ENCODE measurements at places on chromosomes 5 and 9. TPM values are rescaled to one million over a fixed set of nuclear protein-coding genes. Genes with fewer than 3 reads are reported as not detected.

DNA sequence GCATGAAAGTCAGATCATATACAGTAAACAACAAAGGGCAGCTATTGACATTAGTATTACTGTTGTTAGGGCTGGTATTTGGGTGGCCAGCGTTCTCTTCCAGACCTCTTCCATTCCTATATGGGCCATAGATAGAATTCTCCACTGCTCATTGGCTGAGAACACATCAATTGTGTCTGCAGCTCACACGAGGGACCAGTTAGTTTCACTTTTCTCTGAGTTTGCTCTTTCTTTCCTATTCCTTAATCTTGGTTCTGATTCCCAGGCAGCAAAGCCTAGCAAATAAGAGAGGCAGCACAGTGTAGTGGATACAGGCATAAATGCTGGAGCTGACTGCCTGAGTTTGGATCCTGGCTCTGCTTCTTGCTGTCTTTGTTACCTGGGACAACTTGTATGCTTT lies 476.4 kb downstream of the SPOCK1 start:
- peak; percentile 28 for DNase-seq

The UTP15 gene
- 16.6 TPM for total RNA-seq

- DNase-seq = no peak
Measured at GRCh38 chr9:111431684-111432083, 52.5 kb downstream of the ECPAS start.

The DNM1 gene
- 14.0 TPM for total RNA-seq

DNA sequence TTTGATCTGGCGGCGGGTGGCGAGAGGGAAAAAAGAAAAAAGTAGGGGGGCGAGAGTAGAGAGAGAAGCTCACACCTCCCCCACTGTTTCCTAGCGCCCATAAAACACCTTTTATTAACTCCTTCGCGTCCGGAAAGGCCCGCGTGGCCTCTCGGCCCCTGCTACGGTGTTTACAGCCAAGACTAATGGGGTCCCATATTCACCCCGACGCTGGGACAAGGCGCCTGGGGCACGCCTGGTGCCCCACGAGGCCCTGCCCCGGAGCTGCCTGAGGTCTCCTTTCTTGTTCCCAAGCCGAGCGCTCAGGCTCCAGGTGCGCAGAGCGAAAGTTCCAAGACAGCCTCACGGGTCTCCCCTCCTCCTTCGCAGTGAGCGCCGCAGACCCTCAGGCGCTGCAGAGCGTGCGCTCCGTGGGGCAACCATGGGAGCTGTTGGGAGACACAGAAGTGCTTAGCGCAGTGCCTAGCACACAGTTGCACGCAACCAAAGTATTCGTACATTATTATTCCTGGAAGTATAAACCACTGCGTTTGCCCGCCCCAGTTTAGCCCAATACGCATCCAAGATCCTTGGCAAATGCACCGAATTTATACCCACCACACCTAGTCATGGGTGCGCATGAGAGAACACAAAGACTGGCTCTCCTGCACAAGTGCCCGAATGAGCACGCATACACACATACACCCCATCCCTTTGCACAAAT lies 4.3 kb downstream of the HAND1 start:
- no peak for DNase-seq

Data from M059J (cell line).